Stimulated activated memory B cell treated with anti-CD40 and anti-IgM and Interleukin-4, amounts not matched to agents 10 μg/mL and 1 μg/mL and 100 μg/mL, for 72 hours (primary cell): ENCODE measurements at places on chromosomes 6 and 20.

GRCh38 chr20:32527447-32528055, 57.6 kb downstream of the NOL4L start:
- ATAC-seq, result no peak

DNA sequence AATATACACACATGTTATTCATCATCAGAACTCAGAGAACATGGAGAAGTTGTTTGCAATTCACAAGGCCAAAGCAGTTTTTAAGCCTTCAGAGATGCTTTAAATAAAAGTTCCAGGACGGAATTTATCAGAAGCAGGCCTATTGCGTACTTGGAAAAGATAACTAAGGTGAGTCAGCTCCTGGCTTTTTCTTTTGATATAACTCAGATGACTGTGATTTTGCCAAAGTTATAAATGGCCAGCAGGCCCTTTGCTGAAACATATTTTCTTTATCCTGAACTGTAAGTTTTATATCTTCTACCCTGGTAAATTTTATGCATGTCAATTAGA, 55.0 kb upstream of the PLCB1 start:
- no peak for ATAC-seq

- no peak for ATAC-seq
Measured at GRCh38 chr6:137788248-137788647, 78.8 kb upstream of the TNFAIP3 start.

DNA sequence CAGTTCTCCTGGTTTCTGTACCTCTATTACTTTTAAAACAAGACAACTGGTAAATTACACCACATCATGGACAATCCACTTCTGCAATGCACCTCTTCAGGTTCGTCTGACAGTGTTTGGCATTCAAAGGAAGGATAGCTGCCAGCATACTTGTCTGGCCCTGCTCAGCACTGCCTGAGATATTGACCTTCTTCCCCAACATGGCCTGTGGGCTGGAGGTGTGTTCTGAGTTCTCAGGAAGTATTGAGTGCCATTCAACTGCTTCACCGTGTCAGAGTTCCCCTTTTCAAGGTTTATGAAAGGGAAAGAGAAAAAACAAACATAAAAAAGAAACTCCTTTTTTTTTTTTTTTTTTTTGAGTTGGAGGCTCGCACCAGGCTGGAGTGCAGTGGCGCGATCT, 267.9 kb upstream of the SASH1 start:
- ATAC-seq, result peak; percentile 57

DNA sequence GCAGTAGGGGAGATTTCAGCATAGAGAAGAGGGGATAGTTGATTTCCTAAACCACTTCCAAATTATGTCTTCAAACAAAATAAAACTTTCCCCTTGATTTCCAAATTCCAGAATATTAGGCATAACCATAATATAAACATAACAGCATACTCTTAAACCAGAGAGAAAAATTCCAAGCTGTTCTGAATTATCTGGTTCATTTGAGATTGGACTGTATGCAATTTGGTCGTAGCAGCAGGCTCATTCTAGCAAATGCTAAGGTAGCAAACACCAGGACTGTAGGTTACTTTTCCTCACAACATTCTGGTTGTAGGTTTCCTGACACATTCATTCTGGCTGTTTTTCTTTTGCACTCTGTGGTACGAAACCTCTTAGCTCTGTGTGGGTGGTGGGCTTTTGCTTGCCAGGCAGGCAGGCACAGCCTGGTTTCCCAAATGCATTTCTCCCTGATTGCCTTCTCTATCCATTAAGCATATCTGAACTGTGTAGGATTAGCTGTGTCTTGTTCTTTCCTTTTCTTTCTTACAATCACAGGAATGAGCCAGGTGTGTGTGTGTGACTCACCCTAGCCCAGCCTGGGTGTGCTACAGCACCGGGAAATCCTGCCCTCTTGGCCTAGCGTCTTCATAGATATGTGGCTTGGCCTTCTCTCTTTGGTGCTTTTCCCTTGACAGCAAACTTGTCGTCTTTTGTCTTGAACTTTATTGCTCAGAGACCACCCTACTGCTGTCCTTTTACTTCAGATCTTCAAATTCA, 77.1 kb downstream of the JARID2 start:
- no peak for ATAC-seq

GRCh38 chr20:63457737-63458136, 14.7 kb downstream of the KCNQ2 start:
- no peak for ATAC-seq

- ATAC-seq, result no peak
Measured at GRCh38 chr20:35991142-35991771, 22.9 kb downstream of the CNBD2 start.

- ATAC-seq, result no peak
Measured at GRCh38 chr6:54142889-54143519, 31.8 kb downstream of the MLIP start.

GRCh38 chr6:130453230-130453629, 87.4 kb downstream of the TMEM200A start:
- no peak for ATAC-seq

DNA sequence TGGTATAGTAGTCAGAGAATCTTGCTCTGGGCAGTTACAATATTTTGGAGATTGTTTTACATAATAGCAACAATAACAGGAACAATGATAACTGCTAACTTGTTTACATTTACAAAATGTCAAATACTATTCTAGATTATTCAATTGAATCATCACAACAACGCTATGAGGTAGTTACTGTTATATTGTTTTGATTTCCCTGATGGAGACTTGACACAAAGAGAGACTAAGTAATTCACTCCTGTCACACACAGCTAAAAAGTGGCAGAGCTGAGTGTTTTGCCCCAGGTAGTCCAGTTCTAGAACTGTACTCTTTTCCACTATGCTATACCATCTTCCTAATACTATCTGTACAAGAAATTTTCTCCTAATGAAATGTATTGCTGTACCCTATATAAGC, 356.1 kb downstream of the LAMA2 start:
- no peak for ATAC-seq

DNA sequence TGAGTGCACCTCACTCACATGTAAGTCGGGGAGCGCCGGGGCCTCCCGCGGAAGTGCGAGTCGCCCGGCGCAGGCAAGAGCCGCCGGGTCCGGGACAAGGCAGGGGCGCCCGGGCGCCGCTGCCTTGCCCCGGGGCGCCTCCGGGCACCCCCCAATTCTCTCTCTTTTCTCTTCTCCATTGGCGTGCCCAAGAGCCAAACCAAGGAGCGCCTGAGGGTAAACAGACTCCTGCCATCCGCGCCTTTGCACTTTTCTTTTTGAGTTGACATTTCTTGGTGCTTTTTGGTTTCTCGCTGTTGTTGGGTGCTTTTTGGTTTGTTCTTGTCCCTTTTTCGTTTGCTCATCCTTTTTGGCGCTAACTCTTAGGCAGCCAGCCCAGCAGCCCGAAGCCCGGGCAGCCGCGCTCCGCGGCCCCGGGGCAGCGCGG, 36.8 kb downstream of the GNAS start:
- ATAC-seq, result no peak

- peak; percentile 43 for ATAC-seq
Measured at GRCh38 chr6:131660195-131660594, 23.1 kb downstream of the ENPP3 start.

DNA sequence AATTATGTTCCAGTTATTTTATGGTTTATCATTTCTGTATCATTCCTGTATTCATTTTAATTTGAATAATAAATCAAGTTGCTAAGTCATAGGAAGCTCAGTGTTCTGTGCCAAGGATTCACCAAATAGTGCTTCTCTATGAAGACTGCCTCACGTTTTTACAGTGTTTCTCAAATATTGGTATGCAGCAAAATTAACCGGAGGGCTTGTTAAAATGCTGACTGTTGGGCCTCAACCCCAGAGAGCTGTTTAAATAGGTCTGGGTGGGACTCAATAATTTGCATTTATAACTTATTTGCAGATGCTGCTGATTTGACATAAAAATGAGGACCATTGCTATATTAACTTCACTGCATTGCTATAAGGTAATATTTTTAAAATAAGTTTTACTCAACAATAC, 166.7 kb downstream of the TINAG start:
- no peak for ATAC-seq

- peak; percentile 48 for ATAC-seq
Measured at GRCh38 chr20:49685161-49685601, 28.5 kb downstream of the B4GALT5 start.

DNA sequence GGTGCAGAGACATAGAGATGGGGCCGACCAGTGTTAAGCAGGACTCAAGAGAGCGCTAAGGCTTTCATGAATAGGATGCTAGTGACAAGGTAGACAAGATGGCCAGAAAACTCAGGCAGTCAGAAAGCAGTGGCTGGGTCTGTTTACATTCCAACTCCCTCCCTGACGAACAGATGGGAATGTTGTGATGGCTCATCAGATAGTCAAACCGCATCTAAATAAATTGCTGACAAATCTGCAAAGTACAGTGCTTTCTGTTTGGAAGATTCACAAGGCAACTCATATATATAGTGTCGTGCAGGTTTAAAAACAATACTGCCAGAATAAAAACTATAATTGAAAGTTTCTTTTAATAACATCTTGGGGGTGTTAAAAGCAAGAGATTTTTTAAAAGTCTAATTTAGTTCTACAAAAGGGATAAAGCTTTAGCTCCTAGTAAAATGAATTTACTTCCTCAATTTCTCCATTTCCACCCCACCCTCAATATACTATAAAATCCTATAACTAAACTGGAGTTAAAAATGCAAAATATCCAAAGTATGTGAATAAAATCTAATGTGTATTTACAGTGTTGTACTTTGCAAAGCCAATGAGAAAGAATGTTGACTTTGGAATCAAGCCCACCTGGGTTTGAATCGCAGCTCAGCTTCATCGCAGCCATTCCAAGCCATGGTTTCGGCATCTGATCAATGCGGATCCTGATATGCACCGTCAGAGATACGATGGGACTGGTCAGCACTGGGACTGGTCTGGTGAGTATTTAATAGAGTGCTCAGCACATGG, 247.3 kb upstream of the PDE10A start:
- ATAC-seq, result no peak

- ATAC-seq, result no peak
Measured at GRCh38 chr6:57063847-57064246, 17.4 kb downstream of the KIAA1586 start.

- no peak for ATAC-seq
Measured at GRCh38 chr20:19913349-19913748, 103.8 kb upstream of the NAA20 start.

- ATAC-seq, result no peak
Measured at GRCh38 chr6:145090801-145091585, 644.3 kb downstream of the EPM2A start.

- ATAC-seq, result no peak
Measured at GRCh38 chr20:40536808-40537207, 152.2 kb downstream of the MAFB start.

GRCh38 chr20:45959126-45959525, 12.9 kb downstream of the ZNF335 start:
- ATAC-seq, result no peak

- no peak for ATAC-seq
Measured at GRCh38 chr6:129284225-129284624, 401.3 kb downstream of the LAMA2 start.

- ATAC-seq, result no peak
Measured at GRCh38 chr20:24657878-24658620, 188.6 kb downstream of the SYNDIG1 start.

DNA sequence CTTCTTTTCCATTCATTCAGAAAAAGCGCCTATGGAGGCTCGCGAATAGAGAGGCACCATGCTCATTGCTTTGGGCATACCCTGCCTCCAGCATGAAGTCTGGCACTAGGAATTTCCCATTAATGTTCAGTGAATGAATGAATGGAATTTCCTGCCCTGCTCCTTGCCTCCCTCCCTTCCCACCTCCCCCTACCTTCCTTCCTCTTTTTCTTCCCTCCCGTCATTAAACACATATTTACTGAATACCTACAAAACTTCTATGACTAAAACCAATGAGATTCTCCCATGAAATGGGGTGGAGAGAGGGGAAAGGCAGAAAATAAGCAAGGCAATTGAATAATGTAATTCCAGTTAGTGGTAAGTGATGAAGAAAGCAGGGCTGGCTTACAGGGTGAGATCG, 213.8 kb upstream of the AGPAT4 start:
- no peak for ATAC-seq

- ATAC-seq, result no peak
Measured at GRCh38 chr6:154329350-154330170, 27.0 kb downstream of the IPCEF1 start.

DNA sequence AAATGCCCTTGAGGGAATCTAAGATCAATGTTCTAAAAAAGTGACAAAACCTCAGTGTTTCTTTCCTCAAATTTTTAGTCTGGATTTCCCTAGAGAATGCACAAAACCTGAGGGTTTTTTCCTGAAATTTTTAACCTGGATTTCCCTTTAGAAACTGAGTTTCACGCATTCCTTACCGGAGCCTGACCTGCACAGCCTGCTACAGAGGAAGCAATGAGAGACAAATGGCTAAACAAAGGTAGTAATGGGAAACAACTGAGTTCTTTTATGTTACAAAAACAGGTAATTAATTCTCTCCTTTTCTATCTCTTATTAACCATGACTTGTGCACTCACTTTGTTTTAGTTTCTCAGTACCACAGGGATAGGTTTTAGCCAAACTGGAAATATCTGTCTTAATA, 281.7 kb upstream of the NT5E start:
- no peak for ATAC-seq

GRCh38 chr20:45948261-45948733, 13.8 kb downstream of the PCIF1 start:
- peak; percentile 48 for ATAC-seq

GRCh38 chr6:143074670-143075318, 14.1 kb downstream of the AIG1 start:
- no peak for ATAC-seq

DNA sequence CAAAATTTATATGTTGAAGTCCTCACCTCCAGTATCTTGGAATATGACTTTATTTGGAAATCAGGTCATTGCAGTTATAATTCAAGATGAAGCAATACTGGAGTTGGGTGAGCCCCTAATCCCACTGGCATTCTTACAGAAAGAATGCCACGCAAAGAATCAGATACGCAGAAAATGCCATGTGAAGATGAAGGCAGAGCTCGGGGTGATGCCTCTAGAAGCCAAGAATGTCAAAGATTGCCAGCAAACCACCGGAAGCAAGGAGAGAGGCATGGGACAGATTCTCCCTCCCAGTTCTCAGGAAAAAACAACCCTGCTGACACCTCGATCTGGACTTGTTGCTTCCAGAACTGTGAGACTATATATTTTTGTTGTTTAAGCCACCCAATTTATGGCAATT, 273.4 kb upstream of the CITED2 start:
- no peak for ATAC-seq

GRCh38 chr20:64040231-64041039, 4.5 kb downstream of the C20orf204 start:
- ATAC-seq, result no peak

- no peak for ATAC-seq
Measured at GRCh38 chr20:9831032-9831431, 7.8 kb downstream of the PAK5 start.
